ENCODE measurements at places on chromosomes 11 and 22.

GRCh38 chr11:34332524-34332923, 25.3 kb downstream of the ABTB2 start:
- DNase-seq, result no peak

DNA sequence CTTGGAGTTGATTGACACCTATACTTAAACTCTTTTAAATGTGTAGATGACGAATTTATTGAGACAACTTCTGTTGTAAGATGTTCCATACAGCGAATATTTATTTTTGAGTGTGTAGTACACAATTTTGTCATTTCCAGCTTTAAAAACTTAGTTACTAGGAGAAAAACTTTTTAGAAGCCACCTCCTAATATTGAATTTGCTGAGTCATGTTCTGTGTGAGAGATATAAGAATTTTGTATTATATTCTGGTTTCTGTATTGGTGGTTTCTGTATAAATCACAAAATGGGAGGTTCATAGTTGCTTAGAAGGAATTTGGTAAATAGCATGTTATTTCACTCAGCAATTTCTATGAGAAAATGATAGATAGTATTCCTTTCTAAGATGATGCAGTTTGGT, 171.3 kb downstream of the WNT11 start:
- DNase-seq, result no peak

GRCh38 chr11:118878163-118878563, 5.5 kb upstream of the CXCR5 start:
- no peak for DNase-seq

- DNase-seq, result no peak
Observed at GRCh38 chr11:69353696-69354544, 60.0 kb downstream of the MYEOV start.

All from stimulated activated CD4-positive, alpha-beta T cell treated with anti-CD3 and anti-CD28 coated beads, Interleukin-1b, Interleukin-23, amount 100 ng/mL, for 24 hours (primary cell).